Effector CD4-positive, alpha-beta T cell (primary cell): ENCODE measurements at places on chromosomes 5 and 9.

GRCh38 chr5:2832394-2832793 lies 80.9 kb upstream of the IRX2 start:
- DNase-seq = no peak

DNA sequence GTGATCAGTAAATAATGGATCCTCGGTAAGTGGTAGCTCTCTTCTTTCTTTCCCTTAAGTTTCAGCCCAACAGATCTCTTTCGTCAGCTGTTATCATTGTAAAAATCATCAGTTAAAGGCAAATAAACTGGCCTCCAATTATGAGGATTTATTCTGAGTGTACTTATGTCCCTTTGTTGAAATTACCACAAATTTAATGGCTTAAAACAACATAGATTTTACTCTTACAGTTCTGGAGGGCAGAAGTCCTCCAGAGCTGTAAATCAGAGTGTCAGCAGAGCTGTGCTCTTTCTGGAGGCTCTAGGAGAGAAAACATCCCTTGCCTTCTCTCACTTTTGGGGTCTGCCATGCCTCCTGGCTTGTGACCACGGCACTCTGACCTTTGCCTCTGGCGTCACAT lies 104.6 kb downstream of the INSYN2B start:
- no peak for DNase-seq

DNA sequence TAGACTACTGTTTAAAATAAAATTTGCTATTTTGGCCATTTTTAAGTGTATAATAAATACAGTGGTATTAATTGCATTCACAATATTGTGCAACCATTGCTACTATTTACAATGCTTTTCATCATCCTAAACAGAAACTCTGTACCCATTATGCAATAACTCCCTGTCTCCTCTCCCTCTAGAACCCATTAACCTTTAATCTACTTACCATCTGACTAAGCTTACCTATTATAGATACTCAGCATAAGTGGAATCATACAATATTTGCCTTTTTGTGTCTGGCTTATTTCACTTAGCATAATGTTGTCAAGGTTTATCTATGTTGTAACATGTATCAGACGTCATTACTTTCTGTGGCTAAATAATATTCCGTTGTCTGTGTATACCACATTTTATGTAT lies 25.9 kb downstream of the CD14 start:
- no peak for DNase-seq

GRCh38 chr5:1782385-1783215 lies 17.0 kb downstream of the MRPL36 start:
- no peak for DNase-seq

GRCh38 chr9:135809166-135809565 lies 98.2 kb downstream of the CAMSAP1 start:
- no peak for DNase-seq

DNA sequence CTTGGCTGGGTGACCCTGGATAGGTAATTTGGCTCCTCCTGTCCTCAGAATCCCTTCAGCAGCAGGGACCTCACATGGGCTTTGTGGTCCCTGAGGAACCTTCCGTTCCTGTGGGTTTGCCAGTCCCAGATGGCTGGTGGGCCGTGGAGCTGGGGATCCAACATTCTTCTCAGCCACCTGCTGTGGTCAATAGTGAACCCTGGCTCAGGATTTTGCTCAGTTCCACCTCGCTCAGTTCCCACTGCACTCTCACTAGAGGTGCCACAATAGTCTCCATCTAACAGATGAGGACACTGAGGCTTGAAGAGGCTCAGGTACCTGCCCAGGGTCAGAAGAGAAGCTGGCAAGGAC lies 17.1 kb upstream of the SPOUT1 start:
- no peak for DNase-seq

GRCh38 chr5:159441441-159441840 lies 111.2 kb upstream of the IL12B start:
- no peak for DNase-seq

DNA sequence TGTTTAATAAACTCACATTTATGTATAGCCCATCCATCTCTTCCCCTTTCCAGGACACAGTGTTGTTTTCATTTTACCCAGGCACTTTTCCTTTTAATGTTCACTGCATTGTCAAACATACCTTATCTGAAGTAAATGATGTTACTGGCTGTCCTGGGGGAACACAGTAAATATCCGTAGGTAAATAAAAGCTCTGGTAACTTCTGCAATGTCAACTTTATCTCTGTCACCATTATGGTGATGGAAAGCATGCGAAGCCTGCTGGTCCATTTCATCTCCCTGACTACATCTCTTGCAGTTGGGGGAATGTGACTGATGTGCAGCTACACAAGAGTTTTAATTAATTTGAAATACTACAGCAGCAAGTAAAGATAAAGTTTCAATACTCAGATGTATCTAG lies 1162.1 kb upstream of the SEMA6A start:
- no peak for DNase-seq

GRCh38 chr9:10903969-10904368 lies 291.2 kb upstream of the PTPRD start:
- no peak for DNase-seq

DNA sequence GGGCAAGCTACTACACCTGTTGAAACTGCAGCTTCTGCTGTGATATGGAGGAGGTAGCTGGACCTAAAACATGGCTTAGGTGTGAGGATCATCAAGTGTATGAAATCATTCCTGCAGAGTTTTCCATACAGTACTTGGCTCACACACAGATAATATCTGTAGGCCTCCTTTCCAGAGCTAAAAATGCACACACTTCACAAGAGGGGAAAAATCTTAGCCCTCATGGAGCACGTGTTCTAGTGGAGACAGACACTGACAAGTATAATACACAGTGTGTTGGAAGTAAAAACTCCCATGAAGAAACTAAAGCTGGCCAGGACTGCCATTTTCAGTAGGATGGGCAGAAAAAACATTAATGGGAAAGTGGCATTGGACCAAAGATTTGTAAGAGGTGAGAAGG lies 216.7 kb downstream of the CTNND2 start:
- DNase-seq = no peak

GRCh38 chr9:91258451-91258850 lies 103.3 kb downstream of the AUH start:
- no peak for DNase-seq

- no peak for DNase-seq
Measured at GRCh38 chr5:96053063-96053735, 91.5 kb upstream of the ELL2 start.

DNA sequence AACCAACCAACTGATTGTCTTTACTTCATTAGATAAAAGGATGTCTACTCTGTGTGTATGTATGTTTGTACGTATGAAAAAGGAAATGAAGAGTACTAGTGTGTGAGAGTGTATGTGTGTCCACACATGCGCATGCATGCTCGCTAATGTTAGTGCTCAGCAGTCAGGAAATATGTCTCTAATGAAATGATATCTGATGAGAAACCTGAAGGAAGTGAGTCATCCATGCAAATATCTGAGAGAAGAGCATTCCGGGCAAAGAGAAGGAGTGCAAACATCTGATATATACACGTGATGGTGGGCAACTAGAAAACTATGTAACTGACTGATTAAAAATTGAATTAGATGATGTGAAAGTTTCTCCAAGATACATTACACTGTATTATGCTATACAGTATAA lies 29.6 kb upstream of the UGCG start:
- no peak for DNase-seq

DNA sequence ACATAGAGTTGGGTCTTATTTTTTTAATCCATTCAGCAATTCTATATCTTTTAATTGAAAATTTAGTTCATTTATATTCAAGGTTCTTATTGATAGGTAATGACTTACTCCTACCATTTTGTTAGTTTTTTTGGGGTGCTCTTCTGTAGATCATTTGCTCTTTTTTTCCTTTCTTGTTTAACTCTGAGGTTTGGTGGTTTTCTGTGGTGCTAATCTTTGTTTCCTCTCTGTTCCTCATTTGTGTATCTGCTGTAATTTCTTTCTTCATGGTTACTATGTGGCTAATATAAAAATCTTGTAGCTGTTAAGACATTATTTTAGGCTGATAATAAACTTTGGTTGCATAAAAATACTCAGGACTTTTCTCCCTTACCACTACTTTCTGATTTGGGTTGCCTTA lies 181.6 kb upstream of the DMRTA1 start:
- no peak for DNase-seq
